H4 (cell line): ENCODE measurements at places on chromosomes 4 and X. TPM values are rescaled to one million over a fixed set of nuclear protein-coding genes. Genes with fewer than 3 reads are reported as not detected.

GRCh38 chr4:112910109-112910736, 139.2 kb upstream of the ANK2 start:
- DNase-seq = no peak

The CXorf65 gene
- not detected in 2 replicates for total RNA-seq

The IL13RA1 gene
- total RNA-seq = 80.7 and 82.7 TPM in 2 replicates

DNA sequence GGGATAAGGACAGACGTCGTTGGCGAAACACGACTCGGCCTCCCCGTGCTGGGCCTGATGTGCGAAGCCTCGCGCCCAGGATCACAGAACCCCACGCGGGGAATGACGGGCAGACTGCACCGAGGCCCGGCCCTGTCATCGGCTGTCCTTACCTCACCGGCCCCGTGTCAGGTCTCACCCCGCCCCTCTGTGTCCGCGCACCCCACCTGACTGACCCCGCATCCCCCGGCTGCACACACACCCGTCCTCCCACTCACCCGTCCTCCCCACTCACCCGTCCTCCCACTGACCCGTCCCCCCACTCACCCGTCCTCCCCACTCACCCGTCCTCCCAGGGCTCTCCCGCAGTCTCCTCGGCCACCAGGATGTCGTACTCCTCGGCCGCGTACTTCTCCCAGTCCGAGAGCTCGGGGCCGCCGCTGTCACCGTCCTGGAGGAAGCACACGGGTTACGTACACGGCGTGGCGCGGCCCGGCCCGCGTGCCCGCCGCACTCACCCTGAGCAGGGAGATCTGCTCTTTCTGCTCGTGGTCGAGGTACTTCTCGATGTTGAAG, 19.8 kb upstream of the GTPBP6 start:
- no peak for DNase-seq

DNA sequence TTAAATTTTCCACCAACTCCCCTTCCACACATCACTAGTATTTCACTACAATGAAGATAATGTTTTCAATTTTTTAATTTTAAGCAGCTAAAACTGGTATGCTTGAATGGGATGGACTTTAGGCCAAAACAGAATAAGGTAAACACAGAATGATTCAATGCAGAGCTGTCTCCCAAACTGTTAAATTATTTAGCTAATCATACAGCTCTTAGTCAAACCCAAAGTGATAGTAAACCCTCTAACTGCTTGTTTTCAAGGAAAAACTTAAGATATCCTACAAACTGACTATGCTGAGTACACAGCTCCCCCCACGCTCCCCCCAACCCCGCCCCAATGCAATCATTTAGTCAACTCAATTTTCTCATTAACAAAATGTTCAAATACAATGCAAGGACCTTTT, 30.2 kb downstream of the CNOT6L start:
- no peak for DNase-seq

DNA sequence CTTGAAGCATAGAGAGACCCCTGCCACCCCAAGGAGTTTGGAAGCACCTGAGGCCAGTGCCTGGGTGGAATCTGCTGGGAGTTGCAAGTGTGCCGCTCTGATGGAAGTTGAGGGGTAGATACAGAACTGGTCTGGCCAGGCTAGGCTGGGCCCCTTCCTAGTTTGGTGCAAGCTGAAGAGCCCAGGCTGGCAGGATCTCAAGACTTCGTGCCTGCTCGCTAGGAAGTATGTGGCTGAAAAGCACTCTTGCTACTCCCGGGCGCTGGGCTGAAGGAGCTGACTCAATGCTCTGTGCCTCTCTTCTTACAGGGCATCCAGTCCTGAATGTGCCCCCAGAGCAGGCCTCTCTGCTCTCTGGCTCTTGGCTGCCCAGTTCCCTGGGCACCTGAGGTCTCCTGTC, 51.7 kb upstream of the PJA1 start:
- DNase-seq = no peak

The AGA gene
- total RNA-seq = 59.2 and 71.4 TPM in 2 replicates

GRCh38 chr4:14078326-14078725, 450.8 kb upstream of the BOD1L1 start:
- no peak for DNase-seq

The CXCL11 gene
- not detected in 2 replicates for total RNA-seq

DNA sequence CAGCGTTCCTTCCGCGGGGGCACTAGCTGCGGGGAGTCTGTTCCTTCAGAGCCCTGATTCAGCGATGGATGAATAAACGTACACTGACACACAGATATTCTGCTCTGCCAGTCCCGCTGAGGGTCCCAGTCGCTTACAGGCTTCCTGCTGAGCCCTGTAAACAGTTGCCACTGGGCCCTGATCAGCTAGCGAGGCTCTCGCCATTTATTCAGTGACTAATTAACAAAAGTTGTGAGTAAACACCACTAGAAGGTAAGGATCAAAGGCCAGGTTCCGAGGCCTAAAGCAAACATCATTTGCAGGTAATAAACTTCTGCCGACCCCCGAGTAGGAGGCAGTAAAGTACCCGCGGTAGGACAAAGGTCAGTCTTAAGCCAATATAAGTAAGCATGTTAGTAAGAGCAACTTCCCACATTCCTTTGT, 442.6 kb upstream of the GALNT7 start:
- DNase-seq = no peak

The RHOXF1 gene
- not detected in 2 replicates for total RNA-seq

- DNase-seq = no peak
These were observed at the start of gene LINC00632 for GRCh38 chrX:140709421-140709846. LINC00632 (plus strand) TSS chrX:140709759.

The IBSP gene
- not detected in 2 replicates for total RNA-seq

DNA sequence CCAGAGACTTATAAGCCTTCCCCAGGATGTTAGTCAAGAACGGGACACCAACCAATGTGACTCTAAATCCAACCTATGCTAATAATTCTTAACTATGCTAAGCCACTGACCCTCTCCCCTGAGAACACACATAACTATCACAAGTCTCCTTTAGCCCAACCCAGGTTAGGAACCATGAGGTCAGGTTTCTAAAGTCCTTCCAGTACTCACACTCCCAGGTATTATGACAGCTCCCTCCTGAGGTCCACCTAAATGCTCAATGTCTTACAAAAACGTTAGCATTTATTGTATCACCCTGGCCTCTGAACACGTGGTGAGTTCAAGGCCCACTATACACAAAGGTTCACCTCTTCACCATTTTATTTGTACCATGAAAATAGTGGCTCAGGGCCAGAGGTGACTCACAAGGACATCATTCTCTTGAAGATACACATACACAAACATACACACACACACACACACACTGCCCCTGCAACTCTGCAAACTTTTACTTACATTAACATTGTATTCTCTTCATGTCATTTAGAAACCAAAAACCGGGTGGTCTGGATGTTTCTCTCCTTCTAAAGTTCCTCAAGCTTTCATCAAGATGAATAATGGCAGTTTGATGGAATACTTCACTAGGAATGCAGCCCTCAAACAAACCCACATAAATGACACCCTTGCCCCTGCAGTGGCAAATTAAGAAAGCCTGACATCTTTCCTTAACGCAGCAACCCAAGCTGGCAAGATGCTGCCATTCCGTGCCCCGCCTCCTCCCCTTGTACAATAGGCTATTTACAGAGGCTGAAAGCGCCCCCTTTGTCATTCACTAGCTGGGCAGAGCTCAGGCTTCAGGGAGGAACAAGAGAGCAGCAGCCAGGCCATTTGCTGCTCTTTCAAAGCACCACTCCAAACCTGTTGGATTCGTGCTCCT, 17.7 kb downstream of the ACSL1 start:
- DNase-seq = peak; percentile 55

The MAP7D2 gene
- 0.45 and 0.89 TPM in 2 replicates for total RNA-seq

GRCh38 chr4:109977854-109978501, 65.3 kb downstream of the EGF start:
- peak; percentile 9 for DNase-seq

GRCh38 chr4:87010192-87010591, 75.4 kb downstream of the AFF1 start:
- DNase-seq = no peak

- DNase-seq = no peak
These were observed 124.1 kb upstream of the SPIN4 start for GRCh38 chrX:63475200-63475599.

DNA sequence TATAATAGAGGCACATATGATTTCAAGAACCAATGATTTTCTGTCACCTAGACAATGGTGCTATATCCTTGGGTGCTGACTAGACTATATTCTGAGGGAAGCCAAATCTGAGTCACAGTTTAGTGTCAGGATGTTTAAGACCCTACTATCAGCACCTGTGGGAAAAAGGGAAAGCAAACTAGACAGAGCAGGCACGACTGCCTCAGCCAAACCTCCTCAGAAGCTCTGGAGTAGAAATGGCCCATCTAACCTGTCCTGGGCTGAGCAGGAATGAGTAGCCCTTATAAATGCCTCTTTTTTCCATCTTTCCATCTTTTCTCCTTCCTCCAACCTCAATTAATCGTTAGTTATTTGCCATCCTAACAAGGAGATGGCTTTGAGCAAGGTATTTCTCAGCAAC, 80.4 kb upstream of the TECRL start:
- DNase-seq = no peak

DNA sequence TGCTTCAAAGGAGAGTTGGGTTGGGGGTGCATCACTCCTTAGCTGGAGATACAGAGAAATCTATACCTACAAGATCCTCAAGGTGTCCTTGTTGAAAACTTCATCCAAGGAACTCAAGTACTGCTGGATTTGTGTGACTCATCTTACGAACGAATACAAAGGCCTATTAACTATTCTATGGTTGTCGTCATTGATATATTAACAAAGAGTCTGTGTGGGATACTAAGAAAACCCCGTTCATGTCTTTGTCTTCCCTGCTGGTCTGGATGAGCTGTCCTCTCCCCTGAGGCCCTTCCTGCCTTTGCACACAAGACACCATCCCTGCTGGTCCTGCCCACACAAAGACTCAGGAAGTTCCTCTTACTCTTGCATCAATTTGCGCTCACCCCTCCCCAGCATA, 54.9 kb upstream of the IRF2 start:
- no peak for DNase-seq

The PARM1 gene
- 3.4 and 4.3 TPM in 2 replicates for total RNA-seq

The TKTL2 gene
- total RNA-seq = not detected in 2 replicates

GRCh38 chr4:63831590-63832155, 577.6 kb downstream of the TECRL start:
- DNase-seq = no peak

The SLC4A4 gene
- total RNA-seq = 3.4 and 4.8 TPM in 2 replicates

DNA sequence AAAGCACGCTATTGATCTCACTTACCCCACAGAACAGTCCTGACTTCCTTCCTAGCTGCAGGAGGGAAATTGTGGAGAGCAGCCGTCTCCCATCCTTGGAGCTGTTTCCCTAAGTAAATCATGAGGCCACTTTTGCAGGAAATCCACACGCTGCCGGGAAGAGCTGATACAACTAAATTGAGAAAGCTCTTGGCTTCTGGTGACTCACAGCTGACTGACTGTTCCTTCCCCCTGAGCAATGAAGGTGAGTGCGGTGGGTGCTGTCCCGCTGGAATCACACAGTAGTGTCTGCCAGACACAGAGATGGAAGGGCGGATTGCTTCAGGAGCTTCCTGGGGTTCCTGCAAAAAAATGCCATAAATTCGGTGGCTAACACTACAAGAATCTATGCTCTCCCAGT, 268.9 kb downstream of the ASMT start:
- DNase-seq = peak; percentile 82

DNA sequence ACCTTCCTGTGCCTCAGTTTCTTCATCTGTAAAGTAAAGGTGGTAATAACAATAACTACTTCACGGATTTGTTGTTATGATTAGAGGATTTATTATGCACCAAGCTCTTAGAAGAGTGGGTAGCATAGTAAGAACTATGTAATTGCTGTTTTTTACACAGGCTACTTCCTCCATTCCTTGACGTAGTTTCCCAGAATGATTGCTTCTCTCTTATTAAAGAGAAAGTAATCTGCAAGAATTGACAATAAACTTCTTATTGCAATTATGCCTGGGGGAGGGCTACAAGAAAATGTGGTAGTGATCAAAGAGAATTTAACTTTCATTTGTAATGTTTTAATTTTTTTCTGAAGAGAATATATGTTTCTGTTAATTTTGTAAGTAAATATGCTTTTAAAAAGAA, 238.7 kb downstream of the GASK1B start:
- no peak for DNase-seq

DNA sequence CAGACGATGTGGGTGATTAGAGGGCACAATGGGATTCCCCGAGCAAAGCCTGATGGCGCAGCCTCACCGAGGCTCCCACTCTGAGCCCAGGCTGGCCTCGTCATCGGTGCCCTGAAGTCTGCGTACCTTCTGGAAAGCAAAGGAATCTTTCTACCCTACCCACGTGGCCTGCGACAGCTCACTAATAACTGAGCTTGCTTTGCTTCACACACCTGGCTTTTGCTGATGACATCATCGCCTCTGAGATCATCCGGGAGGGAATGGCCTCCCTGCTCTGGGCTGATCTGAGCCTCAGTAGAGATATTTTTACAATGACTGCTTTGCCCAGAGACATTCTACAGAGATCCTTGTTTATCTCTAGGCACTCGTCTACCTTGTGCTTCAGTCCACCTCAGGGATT, 45.4 kb upstream of the PDLIM3 start:
- DNase-seq = no peak

DNA sequence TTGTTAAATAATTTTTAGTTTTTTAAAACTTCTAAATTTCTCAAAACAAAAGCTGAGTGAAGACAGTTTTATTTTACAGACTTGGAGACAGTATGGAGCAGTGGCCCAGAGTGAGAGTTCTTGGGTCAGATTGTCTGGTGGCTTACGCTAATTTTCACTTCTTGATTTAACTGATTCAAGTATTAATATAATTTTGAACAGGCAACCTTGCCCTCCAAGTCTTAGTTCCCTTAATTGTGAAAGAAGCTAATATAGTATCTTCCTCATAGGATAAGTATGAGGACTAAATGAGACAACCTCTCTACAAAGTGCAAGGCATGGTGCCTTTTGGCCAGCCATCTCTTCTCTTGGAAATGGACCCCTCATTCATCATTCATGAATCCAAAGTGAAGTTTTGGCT, 25.4 kb downstream of the ATP7A start:
- no peak for DNase-seq

DNA sequence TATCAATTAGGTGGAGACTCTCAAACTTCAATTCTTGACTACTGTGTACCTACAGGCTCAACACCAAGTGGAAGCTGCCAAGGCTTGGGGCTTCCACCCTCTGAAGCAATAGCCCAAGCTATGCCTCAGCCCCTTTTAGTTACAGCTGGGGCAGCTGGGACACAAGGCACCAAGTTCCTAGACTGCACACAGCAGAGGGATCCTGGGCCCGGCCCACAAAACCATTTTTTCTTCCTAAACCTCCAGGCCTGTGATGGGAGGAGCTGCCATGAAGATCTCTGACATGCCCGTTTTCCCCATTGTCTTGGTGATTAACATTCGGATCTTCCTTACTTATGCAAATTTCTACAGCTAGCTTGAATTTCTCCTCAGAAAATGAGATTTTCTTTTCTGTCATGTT, 3.4 kb upstream of the UGDH start:
- DNase-seq = no peak

The UGT2B11 gene
- not detected in 2 replicates for total RNA-seq

The ZNF711 gene
- 5.0 and 7.2 TPM in 2 replicates for total RNA-seq

GRCh38 chr4:72886602-72887001, 182.9 kb downstream of the COX18 start:
- DNase-seq = no peak

GRCh38 chrX:118758511-118758910, 31.1 kb downstream of the IL13RA1 start:
- no peak for DNase-seq
